ENCODE measurements at places on chromosomes 12 and 14.
A peak's percentile ranks its signal among the peaks of the same experiment; 100 is the strongest.

DNA sequence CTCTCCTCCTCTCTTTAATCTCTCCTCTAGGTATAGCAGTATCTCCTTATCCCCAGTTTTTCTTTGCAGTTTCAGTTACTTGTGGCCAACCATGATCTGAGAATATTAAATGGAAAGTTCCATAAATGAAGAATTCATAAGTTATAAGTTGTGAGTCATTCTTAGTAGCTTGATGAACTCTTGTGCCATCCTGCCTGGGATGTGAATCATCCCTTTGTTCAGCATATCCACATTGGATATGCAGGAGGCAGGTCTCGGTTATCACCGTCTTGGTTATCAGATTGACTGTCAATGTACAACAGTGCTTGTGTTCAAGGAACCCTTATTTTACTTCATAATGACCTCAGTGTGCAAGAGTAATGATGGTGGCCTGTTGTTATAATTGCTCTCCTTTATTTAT is 134.0 kb downstream of the TMEM117 start:
- no peak for ATAC-seq

DNA sequence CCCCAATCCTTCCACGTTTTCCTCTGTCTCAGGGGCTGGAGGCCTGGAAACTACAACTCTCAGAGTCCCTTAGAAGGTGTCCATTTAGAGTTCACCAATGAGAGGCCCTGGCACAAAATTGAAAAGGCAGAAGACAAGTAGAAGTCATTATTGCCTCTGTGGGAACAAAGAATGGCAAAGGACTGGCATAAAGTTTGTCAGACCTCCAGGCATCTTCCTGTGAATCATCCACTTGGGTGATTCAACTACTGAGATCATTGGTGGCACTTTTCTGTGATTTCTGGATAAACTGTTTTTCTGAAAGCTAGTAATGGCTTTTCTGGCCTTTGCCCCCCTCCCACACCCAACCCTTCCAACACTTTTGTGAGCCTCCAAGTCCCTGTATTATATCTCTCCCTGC is 42.6 kb upstream of the C12orf42 start:
- ATAC-seq: no peak

- ATAC-seq: no peak
Observed at GRCh38 chr12:117360551-117361346, 677 bp downstream of the NOS1 start.

DNA sequence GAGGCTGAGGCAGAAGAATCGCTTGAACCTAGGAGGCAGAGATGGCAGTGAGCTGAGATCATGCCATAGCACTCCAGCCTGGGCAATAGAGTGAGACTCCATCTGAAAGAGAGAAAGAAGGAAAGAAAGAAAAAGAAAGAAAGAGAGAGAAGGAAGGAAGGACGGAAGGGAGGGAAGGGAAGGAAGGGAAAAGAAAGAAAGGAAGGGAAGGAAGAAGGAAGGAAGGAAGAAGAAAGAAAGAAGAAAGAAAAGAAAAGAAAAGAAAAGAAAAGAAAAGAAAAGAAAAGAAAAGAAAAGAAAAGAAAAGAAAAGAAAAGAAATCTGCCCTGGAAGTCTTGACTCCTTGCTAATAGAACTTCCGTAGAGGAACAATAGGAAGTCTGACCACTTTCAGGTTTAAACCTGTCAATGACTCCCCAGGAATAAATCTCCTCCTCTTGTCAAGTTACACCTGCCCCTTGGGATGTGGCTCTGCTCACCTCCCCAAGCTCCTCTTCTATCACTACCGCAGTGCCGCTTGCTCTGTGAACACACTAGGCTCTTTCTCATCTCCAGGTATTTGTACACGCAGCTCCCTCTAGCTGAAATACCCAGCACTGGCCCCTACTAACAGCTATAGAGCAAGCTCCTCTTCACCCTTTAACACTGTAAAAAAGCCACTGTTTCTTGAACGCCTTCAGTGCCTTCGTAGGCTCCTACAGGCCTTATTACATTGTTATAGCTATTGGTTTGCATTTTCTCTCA is 773.1 kb upstream of the TBX3 start:
- ATAC-seq: no peak

DNA sequence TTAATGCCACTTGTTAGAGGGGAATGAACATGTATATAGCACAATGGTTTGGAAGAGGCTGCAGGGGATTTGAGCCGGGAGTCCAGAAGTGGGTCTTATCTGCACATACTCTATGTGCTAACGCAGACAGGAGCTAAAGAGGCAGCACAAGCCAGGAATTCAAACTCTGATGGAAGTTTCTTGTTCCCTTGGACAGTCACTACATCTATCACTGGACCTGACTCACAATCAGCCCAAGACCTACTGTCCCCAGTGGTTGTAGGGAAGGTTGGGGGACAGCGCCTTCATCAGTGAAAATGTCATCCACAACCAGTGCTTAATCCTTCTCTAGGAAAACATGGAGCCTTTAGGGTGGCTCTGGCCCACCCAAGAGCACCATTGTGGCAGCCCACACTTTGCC is 107.8 kb downstream of the GCH1 start:
- no peak for ATAC-seq

DNA sequence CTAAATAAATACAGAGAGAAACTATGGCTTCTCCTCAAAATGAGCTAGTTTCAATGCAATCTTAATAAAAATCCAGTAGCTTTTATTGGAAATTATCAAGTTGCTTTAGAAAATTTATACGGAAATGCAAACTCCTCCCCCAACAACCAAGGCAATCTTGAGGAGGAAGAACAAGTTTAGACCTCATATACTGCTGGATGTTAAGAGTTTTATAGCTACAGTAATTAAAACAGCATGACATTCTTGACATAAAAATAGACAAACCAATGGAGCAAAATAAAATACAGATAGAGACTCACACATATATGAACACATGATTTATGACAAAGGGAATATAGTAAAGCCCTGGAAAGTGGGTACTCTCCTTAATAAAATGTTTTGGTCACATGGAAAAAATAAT is 368.7 kb downstream of the C12orf75 start:
- ATAC-seq: no peak

DNA sequence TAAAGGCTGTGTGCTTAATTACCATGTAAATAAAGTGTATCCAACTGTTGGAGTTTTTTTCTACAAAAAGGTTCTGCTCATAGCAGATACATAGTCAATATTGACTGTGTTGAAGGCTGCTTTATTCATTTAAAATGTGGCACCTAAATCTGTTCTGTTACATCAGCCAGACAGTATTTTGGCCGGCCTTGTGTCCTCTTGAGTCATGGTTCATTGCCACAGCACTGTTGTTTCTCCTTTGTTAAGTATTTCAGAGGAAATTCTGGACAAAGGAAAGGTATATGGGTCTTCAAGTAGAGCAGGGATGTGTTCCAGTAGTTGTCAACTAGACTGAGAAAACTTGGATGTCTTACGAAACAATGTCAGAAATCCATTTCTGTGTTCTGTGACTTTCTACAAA is 95.5 kb downstream of the SLC38A6 start:
- ATAC-seq: no peak

DNA sequence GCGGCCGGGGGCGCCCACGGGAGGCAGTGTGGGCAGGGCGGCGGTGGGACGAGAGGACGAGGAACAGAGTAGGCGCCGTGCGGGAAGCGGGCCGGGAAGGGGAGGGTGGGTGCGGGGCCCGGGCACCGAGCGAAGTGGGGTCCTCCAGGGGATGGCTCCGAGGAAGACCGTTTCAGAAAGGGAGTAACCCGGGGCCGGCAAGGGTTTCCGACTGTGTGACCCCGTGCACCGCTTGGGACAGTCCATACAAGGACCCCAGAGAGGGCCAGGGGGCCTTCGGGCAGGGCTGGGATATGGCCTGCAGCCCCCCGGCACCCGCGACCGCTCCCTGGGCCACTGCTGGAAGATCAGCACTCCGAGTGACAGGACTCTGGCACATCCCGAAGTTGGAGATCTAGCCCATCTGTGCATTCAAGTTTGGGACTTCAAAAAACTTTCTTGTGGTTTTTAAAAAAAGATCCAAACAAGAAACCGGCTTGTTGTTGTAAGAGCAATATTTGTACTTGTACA is 448 bp downstream of the TSPAN9 start:
- ATAC-seq: no peak

GRCh38 chr12:13147688-13148484 is 44.4 kb upstream of the GSG1 start:
- no peak for ATAC-seq

DNA sequence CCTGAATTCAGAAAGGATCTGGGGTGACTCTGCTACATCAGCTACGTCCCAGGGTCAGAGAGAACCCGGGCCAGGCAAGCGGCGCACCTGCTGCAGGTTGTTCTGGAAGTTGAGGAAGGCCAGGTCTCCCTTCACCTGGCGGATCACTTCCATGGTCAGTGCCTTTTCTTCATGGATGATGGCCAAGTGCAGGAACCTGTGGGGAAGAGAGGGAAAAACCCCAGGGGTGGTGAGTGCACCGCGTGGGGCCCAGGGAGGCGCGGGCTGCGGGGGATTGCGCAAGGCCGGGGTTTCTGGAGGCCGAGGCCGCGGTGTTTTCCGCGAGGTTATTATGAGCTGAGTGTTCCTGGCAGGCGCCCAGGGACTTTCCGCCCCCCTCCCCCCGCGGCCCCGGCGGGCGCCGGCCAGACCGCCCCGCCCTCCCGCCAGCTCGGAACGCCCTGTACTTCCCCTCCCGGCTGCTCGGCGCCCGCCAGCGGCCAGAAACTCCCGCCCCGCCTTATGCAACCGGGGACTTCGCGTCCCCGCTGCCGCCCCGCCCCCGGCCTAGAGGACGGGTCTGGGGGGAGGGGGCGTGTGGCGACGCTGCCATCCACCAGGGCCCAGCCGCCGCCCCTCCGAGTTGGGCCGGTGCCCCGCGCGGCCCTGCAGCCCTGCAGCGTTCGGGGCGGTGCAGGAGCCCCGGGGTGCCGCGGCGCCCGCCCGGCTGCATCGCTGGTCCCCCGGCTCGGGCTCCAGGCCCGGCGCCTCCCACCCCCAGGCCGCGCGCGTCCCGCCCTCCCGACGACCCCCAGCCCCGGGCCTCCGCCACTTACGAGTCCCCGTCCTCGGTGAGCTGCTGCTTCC is 723 bp downstream of the NFKBIA start:
- ATAC-seq: peak; percentile 85

DNA sequence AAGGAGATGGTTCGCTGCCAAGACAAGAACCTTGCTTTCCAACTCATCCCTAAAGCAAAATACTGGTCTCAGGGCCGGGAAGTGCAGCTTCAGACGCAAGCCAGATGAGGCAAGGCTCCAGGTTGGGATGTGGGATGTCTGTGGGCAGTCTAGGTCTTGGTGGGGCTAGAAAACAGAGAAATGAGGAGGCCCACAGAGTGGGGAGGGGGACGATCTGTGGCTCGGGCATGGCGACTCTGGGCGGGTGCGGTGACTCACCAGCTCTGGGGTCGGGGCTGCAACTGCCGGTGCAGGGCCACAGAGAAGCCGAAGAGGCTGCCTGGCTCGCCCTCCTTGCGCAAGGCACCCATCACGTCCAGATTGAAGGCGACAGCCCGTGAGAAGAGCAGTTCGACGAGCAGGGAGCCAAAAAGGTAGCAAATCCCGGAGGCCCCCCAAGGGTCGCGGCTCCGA is 459 bp downstream of the ITGA7 start:
- no peak for ATAC-seq

DNA sequence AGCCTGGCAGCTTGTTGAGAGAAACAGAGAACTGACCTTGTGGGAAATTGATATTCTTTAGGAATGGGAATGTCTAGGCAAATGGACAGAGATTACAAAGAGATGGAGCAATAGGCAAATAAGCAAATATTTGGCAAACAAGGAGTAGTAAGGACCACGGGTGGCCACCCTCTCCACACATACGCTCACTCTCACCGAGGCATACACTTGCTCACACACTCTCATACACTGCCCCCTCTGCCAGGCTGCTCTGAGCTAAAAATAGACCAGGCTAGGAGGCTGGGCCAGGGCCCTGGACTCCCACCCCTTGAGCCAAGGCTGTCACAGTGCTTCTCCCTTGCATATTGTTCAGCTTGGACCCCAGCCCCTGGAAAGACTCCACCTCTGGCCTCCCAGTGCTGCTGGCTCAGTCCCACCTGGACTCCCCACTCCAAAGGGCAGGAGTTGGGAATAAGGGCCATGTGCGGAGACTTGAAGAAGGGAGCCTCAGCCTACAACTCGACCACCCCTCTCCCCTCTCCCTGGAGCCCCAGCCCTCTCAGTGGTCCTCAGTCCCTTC is 1.1 kb downstream of the PPP1R1A start:
- ATAC-seq: no peak

DNA sequence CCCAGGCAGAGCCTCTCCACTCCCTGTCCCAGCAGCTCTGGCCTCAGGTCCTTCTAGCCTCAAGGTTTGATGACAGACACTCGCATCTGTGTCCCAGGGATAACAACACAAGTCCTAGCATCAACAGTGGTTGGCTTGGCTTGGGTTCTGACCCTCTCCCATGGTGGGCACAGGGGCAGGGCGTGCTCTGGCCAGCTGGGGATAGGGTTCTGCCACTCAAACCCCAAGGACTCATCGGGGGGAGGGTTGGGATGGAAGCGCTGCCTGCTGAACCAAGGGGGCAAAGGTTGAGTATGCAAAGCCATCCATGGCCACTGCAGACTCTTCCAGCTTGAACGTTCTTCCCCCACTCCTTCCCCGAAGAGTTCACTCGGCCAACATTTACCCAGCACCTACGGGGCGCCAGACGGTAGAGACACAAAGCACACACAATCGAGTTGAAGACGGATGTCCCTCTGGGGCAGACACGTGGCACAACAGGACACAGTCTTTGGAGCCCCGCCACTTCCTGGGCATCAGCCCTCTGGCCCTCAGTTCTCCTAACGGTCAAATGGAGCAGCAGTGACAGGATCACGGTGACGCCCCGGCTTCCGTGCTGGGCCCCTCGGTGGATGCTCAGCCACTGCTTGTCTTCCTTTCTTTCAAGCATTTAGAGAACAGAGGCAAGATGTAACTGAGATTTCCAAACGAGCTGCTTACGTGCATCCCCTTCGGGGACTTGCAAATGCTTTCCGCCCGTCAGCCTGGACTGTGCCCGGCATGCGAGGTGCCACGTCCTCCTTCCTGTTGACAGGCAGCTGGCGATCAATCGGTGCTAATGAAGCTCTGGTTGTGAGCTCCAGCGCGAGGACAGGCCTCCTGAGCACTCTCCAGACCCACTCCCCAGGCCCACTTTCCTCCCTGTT is 42.6 kb downstream of the DLK1 start:
- no peak for ATAC-seq

- ATAC-seq: peak; percentile 77
Observed at GRCh38 chr14:70886421-70887206, 20.6 kb upstream of the PCNX1 start.

- ATAC-seq: no peak
Observed at GRCh38 chr12:104222976-104223375, 7.4 kb downstream of the TXNRD1 start.

- ATAC-seq: no peak
Observed at GRCh38 chr14:85075694-85076476, 454.1 kb upstream of the FLRT2 start.

DNA sequence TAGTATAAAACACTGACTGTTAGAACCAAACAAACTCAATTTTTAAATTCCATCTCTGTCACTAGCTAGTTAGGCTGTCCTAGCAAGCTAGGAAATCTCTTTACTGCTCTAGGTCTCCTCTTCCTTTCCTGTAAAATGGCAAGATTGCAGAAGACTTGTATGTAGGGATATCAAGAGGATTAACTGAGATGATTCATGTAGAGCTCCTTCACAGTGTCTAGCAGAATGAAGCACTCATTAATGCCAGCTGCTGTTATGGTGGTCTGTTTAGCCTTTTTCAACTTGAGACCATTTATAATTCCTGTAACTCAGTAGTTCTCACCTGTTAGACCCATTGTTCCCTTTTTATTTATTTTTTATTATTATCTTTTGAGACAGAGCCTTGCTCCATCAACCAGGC is 67.8 kb upstream of the KCNH3 start:
- ATAC-seq: no peak
